ENCODE measurements at places on chromosomes 12 and 14.
A peak's percentile ranks its signal among the peaks of the same experiment; 100 is the strongest.

- DNase-seq = peak; percentile 60
These were observed 48.5 kb downstream of the CDC42BPB start for GRCh38 chr14:103008768-103009357.

DNA sequence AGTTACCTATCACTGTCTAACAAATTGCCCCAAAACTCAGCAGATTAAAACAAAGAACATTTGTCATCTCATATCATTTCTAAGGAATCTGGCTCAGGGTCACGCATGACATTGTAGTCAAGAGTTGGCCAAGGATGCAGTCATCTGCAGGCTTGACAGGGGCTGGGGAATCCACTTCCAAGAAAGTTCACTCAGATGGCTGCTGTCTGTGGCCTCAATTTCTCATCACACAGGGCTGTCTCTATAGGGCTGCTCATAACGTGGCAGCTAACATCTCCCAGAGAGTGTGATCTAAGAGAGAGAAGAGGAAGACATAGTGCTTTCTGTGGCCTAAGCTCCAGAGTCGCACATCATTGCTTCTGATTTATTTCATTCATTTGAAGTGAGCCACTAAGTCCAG lies 17.0 kb upstream of the IL22 start:
- no peak for DNase-seq

- DNase-seq = no peak
These were observed 52.6 kb downstream of the FGD6 start for GRCh38 chr12:95164656-95165055.

DNA sequence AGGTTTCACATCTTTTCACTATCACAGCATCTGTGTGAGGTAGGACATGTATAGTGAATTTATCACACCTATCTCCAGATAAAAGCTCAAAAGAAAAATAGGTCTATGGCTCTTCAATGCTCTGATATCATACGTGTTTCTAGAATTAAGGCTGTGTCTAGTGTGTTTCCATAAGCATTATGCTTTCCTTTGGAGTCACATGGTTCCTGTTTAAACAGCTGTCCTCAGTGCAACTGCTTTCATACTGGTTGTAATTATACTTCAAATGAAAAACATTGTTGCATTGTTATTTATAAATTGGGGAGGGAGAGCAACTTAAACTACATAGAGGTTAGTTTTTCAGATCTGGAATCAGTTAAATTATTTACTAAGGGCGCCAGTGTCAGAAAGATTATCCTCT lies 151.6 kb downstream of the SYT1 start:
- no peak for DNase-seq

- peak; percentile 75 for DNase-seq
These were observed 69.3 kb downstream of the SERPINA3 start for GRCh38 chr14:94681300-94682060.

- peak; percentile 5 for DNase-seq
These were observed 180.7 kb downstream of the PHLDA1 start for GRCh38 chr12:75850721-75851462.

DNA sequence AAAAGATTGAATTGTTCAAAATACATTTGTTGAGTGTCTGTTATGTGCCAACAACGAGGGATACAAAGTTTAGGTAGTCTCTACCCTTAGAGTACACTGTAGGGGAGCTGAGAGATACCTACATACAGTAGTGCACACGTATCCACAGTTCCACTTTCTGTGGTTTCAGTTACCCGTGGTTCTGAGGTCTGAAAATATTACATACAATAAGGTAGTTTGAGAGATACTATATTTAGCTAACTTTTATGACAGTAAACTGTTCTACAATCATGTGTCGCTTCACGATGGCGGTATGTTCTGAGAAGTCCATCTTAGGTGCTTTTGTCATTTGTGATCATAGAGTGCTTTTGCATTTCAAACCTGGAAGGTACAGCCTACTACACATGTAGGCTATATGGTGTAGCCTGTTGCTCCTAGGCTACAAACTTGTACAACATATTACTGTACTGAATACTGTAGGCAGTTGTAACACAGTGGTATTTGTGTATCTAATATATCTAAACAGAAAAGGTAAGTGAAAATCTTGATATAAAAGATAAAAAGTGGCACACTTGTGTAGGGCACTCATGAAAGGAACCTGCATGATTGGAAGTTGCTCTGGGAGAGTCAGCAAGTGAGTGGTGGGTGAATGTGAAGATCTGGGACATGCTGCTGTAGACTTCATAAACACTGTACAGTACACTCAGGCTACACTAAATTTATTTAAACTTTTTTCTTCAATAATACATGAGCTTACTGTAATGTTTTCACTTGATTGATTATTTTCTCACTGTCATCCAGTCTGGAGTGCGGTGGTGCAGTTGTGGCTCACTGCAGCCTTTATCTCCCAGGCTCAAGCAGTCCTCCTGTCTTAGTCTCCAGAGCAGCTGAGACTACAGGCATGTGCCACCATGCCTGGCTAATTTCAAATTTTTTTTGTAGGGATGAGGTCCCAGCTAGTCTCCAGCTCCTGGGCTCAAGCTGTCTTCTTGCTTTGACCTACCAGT lies 4.0 kb downstream of the CPSF6 start:
- no peak for DNase-seq

DNA sequence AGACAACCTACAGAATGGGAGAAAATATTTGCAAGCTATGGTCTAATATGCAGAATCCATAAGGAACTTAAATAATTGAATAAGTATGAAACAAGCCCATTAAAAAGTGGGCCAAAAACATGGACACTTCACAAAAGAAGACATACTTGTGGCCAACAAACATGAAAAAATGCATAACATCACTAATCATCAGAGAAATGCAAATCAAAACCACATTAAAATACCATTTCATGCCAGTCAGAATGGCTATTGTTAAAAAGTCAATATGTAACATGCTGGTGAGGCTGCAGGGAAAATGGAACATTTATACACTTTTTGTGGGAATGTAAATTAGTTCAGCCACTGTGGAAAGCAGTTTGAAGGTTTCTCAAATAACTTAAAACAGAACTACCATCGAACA lies 945.4 kb upstream of the FLRT2 start:
- DNase-seq = no peak

DNA sequence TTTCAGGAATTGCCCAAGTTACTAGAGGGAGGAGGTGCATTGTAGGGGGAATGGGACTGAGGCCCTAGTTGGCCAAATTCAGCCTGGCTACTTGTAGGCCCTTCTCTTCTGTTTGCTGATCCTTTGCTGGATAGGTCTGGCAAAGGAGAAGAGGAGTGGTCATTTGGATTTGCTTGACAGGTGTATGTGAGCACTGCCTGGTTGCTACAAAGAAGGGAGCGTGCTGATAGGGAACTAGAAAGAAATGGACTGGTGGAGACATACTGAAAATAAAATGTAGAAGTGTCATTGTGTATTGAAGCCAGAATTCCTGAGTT lies 3.6 kb downstream of the PSMA6 start:
- DNase-seq = no peak

- DNase-seq = peak; percentile 82
These were observed 202.8 kb downstream of the TTC8 start for GRCh38 chr14:89027097-89027740.

DNA sequence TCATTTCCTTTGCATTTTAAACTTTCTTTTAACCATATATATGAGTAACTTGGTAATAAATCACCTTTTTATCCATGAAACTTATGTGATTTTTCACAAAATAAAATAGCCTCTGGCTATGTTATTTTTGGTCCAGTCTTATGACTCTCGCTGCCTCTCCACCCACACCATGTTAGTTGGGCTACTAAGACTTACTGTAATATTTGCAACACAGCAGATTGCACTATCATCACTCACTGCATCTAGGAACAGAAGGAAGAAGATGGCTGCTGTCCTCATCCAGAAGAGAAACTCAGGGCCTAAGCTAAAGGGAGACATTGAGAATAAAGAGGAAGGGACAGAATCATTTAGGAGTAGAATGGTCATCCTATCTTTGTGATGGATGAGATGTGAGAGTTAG lies 12.6 kb upstream of the B4GALNT3 start:
- DNase-seq = no peak

DNA sequence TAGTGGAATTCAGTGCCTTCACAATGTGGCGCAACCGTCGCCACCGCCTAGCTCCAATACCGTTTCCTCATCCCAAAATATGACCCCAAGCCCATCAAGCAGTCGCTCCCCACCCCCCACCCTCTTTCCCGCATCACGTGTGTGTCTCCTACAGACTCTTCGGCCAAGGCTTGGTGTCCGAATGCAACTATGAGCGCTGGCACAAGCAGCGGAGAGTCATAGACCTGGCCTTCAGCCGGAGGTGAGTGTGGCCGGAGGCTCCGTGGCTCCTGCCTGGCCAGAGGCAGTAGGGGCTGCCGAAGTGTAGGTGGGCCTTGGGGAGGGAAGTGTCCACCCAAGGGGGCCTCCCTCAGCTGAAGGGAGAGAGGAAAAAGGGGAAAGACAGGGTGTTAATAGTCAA lies 15.8 kb downstream of the CYP46A1 start:
- DNase-seq = no peak

GRCh38 chr12:130620756-130621155 lies 95.3 kb downstream of the RIMBP2 start:
- DNase-seq = no peak

DNA sequence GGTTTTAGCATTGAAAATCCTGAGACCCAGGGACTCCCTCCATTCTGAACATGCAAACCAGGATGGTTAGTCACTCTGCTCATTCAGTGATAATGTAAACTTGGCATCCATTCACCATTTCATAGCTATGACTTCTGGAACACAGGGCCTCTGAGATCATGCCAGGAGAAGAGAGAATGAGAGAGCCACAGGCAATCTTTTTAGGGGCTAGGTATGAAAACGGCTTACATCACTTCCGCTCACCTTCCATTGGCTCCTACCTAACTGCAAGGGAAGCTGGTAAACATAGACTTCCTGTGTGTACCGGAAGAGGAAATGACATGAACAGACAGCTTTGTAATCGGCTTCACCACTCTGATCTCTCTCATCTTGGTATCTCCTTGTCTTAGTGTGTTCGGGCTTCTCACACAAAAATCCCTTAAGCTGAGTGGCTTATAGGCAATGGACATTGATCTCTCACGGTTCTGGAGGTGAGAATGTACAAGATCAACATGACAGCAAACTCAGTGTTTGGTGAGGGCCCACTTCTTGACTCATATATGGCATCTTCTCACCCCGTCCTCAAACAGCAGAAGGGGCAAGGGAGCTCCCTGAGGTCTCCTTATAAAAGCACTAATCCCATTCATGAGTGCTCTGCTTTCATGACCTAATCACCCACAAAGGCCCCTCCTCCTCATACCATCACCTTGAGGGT lies 465.9 kb upstream of the TBX3 start:
- DNase-seq = peak; percentile 54

GRCh38 chr12:19894050-19894449 lies 454.8 kb downstream of the AEBP2 start:
- no peak for DNase-seq

GRCh38 chr12:43776498-43776897 lies 17.7 kb downstream of the IRAK4 start:
- DNase-seq = peak; percentile 17
